ENCODE measurements at places on chromosomes 13 and 19.

- DNase-seq: no peak
These were observed 45.9 kb upstream of the KCTD15 start for GRCh38 chr19:33750587-33751435.

- DNase-seq: no peak
These were observed 87.4 kb upstream of the UBL3 start for GRCh38 chr13:29937841-29938240.

DNA sequence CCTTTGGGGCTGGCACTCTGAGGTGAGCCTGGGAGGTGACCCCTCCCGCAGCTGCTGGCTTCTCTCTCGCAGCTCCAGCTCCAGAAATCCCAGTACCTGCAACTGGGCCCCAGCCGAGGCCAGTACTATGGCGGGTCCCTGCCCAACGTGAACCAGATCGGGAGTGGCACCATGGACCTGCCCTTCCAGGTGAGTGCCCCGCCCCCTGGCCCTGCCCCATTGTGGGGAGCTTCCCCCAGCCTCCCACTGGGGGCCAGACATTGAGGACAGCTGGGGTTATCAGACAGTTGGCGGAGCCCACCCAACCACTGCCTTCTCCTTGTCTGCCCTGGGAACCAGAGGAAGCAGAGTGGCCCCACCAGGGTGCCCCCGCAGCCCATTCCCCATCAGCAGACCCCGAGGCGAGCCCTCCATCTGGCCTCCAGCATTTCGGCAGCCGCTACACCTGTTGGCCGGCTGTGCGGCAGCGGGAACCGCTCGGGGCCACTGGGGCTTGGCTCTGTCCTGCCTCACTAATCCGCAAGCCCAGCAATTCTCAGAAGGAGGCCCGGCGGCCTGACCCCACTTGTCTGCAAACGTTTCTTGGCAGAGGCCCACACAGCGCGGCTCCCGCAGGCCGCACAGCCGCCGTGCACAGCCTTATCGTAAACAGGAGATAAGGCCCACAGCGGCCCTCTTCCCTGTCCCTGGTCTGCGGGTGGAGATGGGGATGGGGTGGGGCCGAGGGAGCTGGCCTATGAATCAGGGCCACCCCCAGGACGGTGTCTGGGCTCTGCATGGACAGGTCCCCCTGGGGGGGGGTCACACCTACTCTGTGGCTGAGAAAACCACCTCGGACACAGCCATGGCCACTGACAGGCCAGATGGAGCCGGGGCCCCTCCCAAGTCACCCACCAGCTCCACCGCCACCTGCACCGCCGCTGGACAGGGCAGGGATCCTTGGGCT is 48.0 kb downstream of the COMP start:
- DNase-seq: peak; percentile 85

DNA sequence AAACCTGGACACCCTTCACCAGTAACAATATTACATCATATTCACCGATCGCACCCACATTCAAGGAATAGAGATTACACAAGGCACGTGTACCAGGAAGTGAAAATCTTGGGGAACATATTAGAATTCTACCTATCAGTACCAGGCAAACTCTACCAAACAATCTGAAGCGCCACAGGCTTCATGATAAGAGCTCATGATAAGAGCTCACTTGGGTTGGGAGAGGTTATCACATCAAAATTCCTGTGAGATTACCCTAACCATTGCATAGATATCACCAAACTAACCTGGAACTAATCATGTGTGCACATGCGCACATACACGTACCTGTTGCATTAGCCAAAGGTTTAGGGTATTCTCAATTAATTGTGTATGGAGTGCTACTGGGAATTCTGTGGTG is 1861.3 kb downstream of the PCDH9 start:
- no peak for DNase-seq

GRCh38 chr19:30311911-30312310 is 60.3 kb upstream of the ZNF536 start:
- DNase-seq: no peak

DNA sequence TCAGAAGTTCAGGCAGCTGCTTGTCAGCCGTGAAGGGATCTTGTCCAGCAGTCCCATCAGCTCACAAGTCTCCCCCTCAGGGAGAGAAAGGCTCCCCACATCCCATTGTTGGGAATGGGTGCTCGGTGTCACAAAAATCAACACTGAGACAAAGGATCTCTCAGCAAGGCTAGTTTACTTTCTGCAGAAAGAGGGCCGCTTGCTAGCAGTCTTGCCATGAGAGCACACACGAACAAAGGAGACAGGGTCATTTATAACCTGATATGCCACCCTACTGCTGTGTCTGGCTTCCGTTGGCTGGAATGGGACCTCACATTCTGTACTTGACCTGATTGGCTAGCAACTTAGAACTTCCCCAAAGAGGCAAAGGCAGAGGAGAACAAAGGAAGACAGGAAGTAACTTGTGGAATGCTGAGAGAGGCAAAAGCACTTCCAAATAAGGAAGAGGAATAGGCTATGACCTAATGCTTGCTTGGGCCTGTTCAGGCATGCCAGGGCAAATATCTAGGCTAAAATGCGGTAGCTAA is 8.7 kb upstream of the IGFL3 start:
- DNase-seq: peak; percentile 90

DNA sequence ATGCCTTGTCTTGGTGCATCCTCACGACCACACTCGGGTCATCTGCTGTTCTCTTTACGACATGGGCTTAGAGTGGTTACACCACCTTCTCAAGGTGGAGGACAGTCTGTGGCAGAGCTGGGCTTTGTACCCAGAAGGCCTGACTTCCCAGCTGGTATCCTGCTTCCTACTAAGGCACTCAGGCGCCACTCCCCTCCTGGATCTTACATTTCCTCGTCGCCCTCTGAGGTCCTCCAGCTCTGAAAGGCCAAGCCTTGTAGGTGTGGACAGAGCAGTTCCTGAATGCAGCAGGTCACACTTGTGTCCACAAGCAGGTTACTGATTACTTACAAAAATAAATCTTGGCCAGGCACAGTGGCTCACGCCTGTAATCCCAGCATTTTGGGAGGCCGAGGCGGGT is 11.9 kb downstream of the SYCE2 start:
- no peak for DNase-seq

GRCh38 chr13:92676246-92676645 is 550.4 kb upstream of the GPC6 start:
- no peak for DNase-seq

DNA sequence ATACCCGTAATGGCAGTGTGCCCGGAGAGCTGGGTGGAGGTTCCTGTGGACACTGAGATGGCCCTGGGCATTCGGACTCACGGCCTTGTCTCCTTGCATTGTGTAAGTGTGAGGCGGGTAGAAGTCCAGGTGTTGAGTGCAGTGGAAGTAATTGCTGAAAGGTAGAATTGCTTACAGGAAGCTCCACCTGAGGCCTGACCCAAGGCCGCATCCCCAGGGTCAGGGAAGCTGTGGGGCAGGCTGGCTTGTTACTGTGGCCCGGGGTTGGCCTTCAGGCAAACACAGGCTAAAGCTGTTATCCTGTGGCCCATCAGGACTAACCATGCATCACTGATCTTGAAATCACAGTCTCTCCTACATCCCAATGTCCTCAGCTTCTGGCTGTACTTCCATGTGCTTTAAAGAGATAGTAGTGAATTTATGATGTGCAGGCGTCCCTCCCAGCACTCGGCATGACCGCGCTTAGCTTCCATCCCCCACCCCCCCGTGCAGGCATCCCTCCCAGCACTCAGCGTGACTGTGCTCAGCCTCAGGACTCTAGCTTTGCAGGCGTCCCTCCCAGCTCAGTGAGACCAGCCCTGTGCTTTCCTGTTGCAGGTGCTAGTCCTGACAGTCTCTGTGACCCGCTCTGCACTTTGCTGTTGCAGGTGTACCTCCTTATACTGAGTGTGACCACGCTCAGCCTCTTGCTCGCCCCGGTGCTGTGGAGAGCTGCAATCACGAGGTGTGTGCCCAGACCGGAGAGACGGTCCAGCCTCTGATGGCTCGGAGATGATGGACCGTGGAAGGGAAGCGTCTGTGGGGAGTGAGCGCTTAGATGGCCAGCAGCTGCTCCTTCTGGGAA is 35.6 kb upstream of the TFDP1 start:
- DNase-seq: no peak

DNA sequence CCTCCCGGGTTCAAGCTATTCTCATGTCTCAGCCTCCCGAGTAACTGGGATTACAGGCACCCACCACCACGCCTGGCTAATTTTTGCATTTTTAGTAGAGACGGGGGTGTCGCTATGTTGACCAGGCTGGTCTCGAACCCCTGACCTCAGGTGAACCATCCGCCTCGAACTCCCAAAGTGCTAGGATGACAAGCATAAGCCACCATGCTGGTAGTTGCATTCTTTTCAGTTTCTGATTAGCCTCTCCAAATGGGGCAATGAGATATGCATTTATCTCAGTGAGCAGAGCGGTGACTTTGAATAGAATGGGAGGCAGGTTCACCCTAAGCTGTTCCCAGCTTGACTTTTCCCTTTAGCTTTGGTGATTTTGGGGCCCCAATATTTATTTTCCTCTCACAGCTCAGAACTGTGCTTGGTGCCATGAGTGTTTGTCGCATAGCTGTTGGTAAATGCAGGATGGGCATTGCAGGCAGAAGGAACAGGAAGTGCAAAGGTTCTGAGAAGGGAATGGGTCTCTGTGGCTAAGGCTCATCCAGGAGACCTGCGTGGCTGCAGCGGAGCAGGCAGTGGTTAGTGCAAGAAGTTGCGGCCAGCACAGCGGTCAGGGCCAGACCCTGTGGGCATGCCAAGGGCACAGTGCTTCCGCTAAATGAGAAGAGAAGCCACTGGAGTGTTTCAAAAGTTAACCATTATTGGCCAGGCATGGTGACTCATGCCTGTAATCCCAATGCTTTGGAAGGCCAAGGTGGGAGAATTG is 20.7 kb downstream of the LYPD3 start:
- DNase-seq: no peak

DNA sequence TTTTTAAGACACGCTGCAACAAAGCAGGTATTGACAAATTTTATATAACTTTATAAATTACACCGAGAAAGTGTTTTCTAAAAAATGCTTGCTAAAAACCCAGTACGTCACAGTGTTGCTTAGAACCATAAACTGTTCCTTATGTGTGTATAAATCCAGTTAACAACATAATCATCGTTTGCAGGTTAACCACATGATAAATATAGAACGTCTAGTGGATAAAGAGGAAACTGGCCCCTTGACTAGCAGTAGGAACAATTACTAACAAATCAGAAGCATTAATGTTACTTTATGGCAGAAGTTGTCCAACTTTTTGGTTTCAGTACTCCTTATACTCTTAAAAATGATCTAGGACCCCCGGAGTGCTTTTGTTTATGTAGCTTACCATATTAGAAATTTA is 1.2 kb downstream of the BRCA2 start:
- DNase-seq: no peak

DNA sequence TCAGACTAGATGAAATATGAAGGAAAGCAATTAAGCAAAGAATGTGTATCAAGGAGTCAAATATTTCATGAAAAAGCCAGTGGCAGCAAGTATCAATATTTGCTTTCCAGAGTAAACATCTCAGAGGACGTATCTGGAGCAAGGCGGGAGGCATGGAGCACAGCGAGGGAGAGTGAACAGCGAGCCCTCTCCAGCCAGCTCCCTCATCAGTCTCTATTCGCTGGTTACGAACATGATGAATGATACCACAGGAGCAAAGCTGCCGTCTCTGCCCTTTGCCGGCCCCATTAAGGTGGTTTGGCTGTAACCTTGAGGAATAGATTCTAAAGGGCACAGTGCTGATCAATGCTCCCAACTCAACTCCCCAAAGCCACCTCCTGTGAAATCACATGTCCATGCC is 95.8 kb downstream of the CCNA1 start:
- no peak for DNase-seq

DNA sequence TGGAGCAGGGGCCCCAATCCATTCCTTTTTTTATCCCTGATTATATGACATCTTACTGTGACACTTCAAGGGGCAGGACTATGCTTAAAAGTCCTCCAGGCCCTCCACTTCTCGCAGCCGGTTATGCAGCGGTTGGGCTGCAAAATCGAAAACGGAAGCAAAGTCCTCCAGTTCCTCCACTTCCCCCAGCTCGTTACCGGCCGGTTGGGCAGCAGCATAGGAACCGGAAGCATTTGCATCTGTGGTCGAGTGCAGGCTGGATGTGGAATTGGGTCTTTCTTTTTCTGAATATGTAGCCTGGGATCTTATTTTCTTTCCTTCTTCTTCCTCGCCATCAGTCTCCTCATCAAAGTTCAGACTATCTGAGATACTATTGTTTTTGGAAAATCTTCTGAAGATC is 46.1 kb downstream of the OXGR1 start:
- no peak for DNase-seq

DNA sequence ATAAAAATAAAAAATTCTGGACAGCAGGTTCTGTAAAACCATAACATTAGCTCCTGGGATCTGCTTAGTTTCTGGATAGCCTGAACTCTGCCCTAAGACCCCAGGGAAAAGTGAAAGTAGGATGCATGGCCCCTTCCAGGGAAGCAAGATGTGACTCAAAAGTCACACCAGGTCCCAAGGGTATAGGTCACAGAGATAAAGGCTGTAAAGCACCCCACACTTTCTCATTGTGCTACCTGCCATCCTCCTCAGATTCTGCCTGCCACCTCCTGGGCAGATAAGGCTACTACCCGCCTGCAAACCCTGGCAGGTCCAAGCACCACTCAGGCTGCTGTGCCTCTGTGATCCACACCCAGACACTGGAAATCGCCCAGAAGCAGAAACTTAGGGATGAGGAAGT is 20.6 kb downstream of the FFAR2 start:
- peak; percentile 12 for DNase-seq

DNA sequence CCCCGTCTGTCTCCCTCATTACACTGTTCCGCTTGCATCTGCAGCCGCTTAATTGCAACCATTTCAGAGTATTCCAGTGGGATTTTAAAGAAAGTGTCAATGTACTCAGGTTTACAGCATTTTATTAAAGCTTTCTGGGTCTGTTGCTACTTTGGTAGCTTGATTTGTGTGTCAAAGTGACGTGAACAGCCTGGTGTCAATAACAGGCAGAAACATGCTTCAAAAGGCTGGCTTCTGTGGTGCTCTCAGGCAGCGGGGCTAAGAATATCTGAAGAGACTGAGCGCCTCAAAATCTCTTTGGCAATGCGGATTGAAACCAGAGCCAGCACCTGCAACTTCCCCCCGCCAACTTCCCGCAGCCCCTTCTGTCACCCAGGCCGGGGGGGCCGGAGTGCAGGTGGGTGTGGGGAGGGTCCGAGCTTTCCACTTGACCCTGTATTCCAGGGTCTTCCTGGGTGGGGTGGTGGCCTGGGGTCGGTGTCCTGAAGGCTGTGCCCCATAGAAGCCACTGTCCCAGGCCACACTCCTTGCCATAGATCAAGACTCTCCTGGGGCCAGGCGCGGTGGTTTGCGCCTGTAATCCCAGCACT is 81.2 kb downstream of the KDM4B start:
- DNase-seq: no peak

DNA sequence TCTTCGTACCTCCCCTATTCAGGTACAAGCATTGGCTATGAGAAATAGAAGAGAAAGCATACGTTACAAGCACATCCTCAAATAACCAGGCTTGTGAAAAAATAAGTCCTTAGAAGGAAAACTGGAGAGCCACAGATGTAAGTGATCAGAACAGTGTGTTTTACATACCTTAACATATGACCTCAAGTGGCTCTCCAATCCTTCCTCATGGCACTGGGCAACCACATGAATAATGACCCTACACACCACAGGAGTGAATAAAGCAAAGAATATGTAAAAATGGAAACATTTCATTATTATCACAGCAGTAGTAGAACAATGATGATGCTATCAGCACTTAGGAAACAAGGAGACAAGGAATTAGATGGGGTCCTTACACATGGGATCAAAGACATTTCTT is 96.5 kb downstream of the DOCK9 start:
- no peak for DNase-seq
